H4 (cell line): ENCODE measurements at places on chromosomes 3 and 15.
A peak's percentile ranks its signal among the peaks of the same experiment; 100 is the strongest.

GRCh38 chr15:81506936-81507335 lies 132.9 kb upstream of the TMC3 start:
- DNase-seq, result no peak

DNA sequence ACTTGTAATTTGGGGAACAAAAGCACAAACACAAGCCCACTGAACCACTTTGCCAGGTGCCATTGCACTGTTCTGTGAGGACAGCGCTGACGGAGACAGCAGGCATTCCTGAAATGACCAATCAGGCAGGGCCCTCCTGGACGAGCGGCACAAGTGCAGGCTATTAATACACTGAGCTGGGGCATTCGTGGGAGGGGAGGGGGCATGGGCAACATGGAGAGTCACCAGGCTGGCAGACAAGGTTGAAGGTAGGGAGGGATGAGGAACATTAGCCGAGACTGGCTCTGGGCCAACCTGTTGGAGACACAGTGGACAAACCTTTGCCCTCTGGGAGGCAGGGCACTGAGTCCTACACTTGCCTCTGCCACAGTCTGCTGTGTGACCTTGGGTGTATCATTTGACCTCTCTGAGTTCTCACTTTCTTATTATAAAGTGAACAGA lies 45.6 kb downstream of the NOX5 start:
- DNase-seq, result no peak

DNA sequence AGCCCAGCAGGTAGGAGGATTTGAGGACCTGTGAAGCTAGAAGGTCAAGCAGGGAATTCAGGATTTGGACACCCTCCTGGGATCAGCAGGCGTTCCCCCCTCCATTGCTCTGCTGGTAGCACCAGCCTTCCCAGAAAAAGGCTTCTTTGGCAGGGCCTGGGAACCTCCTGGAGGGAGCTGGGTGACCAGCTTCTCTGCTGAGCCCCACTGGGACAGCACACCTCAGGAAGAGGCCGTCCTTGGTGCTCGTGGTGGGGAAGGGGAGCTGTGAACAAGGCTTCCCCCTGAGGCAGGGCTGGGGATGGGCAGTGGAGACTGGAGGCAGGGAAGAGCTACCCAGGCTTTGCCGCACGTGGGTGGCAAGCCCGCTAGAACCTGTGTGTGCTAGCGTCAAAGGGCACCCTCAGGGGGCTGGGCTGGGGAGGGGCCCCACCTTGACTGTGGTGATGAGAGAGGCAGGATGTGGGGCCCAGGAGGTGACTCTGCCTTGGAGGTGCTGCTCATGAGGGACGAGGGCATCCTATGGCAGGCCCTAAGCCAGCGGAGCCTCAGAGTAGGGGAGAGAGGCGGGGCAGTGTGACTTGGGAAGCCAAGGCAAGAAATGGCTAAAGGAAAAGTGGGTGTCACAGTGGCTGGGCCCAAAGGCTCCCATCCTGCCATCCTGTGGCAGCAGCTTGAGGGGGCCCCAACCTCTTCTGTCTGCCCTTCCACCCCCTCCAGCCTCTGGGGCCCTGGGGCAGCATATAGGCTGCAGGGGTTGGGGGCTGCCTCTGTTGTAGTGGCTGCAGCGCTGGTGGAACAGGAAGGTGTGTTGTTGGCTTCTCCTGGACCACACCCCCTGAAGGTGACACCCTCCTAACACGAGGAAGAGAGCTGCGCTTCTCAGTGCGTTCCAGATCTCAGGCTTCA lies 20.7 kb downstream of the KLF13 start:
- no peak for DNase-seq

GRCh38 chr3:133591271-133591742 lies 17.8 kb downstream of the CDV3 start:
- no peak for DNase-seq

DNA sequence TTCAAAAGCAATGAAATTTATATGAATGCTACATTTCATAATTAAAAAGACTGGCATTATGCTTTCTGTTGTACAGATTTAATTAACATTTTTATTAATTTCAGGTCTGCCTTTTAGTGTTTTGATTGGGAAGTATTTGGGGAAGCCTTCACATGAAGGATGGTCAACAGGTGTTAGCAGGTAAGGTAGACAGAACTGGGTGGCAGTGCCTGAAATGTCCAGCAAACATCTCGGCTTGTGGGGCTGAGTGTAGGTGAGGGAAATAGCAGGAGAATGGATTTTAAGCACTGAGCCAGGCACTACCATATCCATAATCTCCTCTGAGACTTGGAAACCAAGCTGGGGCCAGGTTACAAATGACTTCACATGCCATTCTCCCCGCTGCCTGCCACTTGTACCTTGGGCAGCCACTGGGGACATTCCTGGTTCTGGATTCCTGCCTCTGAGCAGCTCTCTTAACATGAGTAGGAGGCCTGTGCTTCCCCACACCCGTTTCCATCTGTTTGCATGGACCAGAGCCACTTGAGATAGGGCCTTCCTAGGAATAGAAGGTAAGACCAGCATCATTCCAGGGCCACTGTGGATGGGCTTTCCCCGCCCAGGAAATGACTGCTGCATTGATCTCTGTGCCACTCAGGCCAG lies 125.9 kb upstream of the HES1 start:
- DNase-seq, result no peak

DNA sequence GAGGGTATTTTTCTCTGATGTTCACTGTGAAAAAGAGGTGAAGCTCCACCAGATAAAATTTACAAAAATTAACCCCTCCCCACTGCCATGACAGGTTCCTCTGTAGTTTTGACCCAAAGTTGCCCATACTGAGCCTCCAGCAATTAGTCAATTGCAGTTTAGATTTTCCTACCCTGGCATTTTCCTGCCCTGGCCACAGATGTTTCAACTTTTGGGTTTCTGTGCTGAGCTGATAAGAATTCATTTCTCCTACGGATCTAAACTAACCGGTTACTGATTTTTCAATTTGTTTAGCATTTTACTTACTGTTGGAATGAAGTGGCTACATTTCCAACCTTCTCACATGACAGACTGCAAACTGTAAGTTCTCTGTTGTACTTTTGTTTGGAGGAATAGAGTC lies 1346.1 kb upstream of the EPHA6 start:
- DNase-seq, result no peak

- no peak for DNase-seq
Observed at GRCh38 chr15:39770748-39771689, 11.6 kb downstream of the FSIP1 start.

GRCh38 chr3:44050101-44050500 lies 191.6 kb upstream of the TOPAZ1 start:
- no peak for DNase-seq

DNA sequence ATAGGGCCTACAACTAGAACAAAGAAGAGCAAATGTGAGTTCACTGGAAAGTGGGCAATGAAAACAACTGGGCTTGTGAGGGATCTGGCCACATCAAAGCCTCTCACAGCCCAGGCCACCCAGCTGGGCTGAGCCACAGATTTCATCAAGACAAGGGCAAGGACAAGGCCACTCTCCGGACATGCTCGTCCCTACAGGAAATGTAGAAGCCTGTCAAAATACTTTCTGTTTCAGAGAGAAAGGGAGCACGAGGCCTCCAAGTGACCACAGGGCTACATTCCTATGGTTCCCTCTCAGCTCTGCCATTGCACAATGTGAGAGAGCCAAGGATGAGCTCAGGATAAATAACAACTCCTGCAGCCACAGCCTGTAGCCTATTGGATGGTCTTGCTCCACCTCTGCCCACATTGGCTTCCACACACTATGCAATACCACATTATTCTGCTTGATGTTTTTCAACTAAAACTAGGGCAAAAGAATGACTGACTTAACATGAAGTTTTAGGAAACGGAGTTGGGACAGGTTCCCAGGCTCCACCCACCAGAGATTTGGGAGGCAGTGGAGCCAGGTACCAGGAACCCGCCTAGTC lies 12.1 kb downstream of the TBC1D2B start:
- DNase-seq, result peak; percentile 99

DNA sequence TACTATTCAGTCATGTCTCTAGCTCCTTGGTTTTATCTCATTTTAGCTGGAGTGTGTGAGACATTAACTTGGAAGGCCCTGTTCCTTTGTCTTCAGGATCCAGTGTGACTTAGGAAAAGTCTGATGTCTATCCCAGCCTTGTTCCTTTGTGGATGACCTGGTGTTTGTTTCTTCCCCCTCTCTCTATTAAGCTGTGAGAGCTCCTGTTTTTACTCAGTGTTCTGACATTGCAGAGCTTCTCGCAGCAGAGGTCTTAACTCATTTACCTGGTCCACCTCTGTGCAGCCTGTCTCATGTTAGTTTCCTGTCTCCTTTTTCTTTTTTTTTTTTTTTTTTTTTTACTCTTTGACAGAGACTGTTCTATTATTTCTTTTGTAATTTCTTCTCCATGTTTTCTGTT lies 43.1 kb downstream of the KLF13 start:
- no peak for DNase-seq

GRCh38 chr3:52055537-52056351 lies 627 bp downstream of the DUSP7 start:
- DNase-seq, result no peak

GRCh38 chr15:69209661-69210060 lies 49.2 kb downstream of the GLCE start:
- no peak for DNase-seq

DNA sequence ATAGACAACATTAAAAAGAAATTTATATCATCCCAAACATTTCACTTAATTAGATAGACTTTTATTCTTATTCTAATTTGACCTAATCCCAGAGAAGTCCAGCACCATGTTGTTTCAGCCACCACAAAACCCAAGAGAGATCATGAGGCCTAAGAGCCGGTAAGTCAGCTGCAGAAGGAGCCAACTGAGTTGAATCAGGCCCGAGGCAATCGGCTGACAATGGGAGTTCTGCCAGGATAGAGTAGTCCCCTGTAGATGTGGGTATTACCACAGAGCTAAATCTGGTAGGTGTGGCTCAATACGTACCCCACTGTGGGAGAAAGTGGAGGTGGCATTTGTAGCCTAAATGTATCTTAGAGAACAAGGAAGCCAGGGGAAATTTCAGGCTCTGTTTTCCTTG lies 49.7 kb upstream of the UMPS start:
- DNase-seq, result no peak

DNA sequence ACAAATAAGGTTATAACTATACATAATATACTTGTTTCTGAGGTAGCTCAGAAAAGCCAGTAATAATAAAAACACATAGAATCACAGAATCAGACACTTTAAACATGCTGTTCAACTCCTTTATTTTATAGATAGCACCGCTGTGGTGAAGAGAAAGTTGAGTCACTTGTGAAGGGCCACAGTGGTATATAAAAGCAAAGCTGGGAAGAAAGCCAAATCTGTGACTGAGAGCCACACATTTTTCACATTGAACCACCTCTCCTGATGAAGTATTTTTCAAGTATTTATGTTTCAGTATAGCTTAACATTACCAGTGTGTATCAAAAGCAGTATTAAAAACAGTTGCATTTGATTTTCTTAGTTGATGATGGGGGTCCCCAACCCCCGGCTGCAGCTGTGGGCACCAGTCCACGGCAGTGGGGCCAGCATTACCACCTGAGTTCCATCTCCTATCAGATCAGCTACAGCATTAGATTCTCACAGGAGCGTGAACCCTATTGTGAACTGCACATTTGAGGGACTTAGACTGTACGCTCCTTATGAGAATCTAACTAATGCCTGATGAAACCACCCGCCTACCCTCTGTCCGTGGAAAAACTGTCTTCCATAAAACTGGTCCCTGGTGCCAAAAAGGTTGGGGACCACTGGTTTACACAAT lies 46.2 kb downstream of the TBL1XR1 start:
- peak; percentile 84 for DNase-seq

GRCh38 chr3:9247941-9248521 lies 1.4 kb downstream of the SRGAP3 start:
- no peak for DNase-seq

GRCh38 chr3:185503521-185503920 lies 4.7 kb upstream of the TMEM41A start:
- no peak for DNase-seq

- no peak for DNase-seq
Observed at GRCh38 chr3:79960594-79960993, 192.8 kb upstream of the ROBO1 start.

GRCh38 chr3:173725507-173725906 lies 328.0 kb downstream of the NLGN1 start:
- DNase-seq, result peak; percentile 37

DNA sequence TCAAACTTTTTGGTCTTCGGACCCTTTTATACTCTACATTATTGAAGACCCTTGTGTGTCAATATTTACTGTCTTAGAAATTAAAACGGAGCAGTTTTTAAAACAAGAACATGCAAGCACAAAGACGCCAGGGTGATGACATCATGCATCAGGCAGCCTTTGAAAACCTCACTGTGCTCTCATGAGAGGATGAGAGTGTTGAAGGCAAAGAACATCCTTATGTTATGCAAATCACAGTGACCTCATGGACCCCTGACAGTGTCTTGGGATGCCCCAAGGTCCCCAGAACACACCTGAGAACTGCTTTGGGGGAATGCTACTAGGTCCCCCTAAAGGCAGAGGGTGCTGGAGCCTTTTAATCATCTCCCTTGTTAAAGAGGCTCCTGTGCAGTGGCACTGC lies 51.6 kb downstream of the CHDH start:
- DNase-seq, result no peak
